IPS DF 19.7 (cell line): ENCODE measurements at places on chromosomes 6 and 20.

- no peak for DNase-seq
Observed at GRCh38 chr20:41408156-41408794, 41.7 kb upstream of the EMILIN3 start.

GRCh38 chr20:4809707-4810106 lies 88.0 kb downstream of the PRND start:
- DNase-seq = no peak

DNA sequence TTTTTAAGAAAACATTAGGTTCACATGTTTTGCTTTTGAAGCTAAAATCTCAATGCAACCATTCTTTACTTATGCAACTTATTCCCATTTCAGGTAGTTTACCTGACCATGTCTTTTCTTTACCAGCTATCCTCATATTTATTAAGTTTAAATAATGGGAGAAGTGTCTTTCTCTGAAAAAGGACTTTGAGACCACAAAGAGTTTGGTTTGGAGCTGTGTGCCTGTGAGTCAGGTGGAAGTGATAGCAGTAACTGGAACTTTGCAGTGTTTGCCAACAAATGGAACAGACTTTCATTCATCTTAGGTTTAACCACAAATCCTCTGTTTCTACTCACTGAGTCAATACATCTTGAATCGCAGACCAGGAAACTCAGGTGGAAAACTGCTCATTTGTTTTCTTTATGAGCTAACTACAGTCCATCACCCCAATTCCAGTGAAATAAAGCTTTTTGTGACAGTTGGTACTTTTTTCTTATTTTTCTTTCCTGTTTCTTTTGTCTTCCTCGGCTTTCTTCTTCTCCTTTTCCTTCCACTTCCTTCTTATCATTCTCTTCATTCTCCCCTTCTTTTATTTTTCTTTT lies 148.3 kb upstream of the RIN2 start:
- DNase-seq = no peak

DNA sequence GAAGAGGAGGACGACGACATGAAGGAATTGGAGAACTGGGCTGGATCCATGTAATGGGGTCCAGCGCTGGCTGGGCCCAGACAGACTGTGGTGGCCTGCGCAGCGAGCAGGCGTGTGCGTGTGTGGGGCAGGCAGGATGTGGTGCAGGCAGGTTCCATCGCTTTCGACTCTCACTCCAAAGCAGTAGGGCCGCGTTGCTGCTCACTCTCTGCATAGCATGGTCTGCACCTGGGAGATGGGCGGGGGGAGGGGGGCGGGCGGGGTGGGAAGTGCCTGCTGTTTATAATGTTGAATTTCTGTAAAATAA lies 42.3 kb downstream of the CHMP4B start:
- no peak for DNase-seq

DNA sequence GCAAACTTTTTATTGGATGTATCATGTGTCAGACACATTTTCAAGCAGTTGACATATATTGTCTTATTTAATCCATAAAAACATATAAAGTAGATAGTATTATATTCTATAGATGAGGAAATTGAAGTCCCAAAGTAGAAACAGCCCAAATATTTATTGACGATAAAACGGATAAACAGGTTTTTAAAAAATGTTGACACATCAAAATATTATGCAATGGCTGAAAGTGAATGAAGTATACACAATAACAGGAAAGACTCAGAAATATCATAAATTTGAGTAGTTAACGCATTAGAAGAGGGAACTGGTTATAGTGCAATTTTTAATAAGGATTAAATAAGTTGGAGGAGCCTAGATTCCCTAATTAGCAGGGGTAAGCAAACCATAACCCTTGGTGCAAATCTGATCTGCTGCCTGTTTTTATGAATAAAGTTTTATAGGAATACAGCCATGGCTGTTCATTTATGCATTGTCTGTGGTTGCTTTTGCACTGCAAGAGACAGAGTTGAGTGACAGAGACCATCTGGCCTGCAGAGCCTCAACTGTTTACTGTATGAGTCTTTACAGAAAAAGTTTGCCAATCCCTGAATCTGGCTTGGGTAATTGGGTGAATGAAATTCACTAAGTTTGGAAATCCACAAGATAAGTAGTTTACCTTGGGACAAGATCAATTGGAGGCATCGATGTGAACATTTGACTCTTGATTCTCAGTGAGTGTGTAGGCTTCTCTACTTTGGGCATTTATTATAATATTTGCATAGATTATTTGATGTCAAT lies 50.6 kb upstream of the EXOC2 start:
- no peak for DNase-seq

DNA sequence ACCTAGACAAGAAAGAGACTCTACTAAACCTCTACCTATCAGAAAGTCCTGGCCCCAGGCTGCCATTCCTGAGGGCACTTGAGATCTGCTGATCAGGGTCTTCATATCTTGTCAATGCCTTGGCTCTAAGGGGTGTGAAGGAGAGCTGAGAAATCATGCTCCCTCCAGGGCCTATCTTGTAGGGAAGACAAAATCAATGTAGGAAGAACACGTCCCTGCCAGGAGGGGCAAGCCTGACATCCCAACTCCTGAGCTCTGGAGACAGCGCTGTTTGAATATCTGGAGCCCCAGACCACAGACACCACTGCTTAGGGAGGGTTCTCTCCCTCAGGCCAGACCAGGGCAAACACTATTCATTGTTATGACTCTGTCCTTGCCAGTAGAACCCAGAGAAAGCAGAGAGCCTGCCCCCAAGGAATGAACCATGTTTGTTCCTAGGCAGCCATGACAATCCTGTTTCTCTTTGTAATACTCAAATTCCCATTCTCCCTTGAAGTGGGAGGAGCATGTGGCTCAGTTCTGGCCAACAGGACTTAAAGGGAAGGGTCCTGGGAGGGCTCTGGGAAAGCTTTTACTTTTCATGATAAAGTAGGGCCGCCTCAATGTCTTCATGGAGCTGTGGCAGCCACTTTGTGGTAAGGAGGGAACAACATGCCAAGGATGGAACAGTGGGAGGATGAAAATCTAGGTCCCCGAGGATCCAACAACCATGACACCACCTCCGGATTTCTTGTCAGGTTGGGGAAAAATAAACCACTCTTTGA lies 1.8 kb upstream of the FASTKD5 start:
- DNase-seq = no peak

DNA sequence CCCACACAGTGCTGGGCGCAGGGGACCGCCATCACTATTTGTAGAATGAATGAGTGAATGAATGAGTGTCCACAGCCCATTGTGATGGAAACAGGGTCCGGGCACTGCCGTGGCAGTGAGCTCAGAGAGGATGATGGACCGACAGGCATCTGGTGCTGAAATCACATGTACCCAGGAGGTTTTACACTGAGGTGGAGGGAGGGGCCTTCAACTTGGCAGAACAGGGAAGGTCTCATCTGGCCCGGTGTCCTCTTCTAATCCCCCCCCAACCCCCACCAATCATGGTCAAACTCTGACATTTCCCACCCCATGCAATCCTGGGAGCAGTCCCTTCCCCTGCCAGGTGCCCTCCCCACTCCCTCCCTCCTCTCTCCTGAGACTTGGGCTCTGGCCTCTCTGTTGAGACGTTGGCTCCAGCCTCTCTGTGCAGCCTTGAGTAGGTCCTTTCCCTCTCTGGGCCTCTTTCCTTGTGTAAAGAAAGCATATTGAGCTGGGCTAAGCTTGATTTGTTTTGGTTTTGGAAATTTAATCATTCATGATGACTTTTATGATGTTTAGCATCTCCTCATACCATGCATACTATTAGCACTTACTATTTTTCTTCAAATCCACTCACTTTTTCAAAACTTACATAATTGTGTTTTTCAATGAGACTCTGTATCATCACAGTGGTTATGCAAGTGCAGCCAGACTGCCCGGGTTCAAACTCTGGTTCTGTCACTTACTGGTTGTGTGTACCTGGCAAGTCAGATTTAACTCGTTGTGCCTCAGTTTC lies 10.8 kb downstream of the KIAA1755 start:
- no peak for DNase-seq

DNA sequence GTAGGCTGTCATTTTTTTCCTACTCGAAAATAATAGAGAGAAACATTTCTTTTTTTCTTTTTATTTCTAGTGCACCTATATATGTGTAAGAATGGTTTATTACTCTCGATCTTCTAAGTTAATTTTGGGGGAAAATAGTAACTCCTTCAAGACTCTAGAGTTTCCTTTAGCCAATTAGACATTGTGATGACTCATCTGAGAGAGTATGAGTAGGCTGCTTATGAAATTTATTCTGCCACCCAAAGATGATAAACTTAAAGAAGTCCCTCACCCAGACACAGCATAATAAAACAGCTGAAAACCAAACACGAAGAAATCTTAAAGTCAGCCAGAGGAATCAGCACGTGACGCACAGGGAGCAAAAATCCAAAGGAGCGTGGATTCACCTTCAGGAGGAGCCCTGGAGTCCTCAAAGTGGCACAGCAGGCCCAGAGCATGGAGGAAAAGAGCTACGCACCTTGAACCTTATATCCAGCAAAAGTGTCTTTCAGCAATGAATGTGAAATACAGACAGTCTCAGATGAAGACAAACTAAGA lies 81.9 kb downstream of the ERMARD start:
- no peak for DNase-seq

- DNase-seq = no peak
Observed at GRCh38 chr20:48102931-48103660, 317.8 kb upstream of the SULF2 start.

GRCh38 chr20:6401893-6402557 lies 279.2 kb upstream of the FERMT1 start:
- no peak for DNase-seq

DNA sequence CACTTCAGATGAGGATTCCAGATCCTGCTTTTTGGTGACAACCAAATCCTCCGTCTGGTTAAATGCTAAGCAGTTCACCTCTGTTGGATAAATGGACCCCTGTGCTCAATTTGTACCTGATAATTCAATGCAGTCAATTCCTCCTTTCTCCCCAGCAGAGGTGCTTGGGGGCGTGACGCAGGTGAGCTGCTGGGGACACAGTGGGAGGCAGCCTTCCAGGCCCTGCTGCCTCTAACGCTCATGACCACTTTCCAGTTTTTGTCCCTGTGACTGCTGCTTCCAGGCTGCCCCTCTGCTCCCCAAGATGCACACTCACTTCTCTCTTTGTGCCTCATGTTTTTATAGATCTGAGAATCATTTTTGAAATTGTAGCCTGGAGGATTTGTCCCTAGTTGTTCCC lies 78.5 kb downstream of the TTLL2 start:
- no peak for DNase-seq

- DNase-seq = no peak
Observed at GRCh38 chr6:16712931-16713484, 48.3 kb downstream of the ATXN1 start.

GRCh38 chr6:24991810-24992467 lies 56.2 kb upstream of the RIPOR2 start:
- DNase-seq = no peak

- DNase-seq = no peak
Observed at GRCh38 chr6:136604328-136604825, 54.2 kb upstream of the MAP7 start.

GRCh38 chr6:166618866-166619761 lies 7.9 kb downstream of the RPS6KA2 start:
- no peak for DNase-seq

DNA sequence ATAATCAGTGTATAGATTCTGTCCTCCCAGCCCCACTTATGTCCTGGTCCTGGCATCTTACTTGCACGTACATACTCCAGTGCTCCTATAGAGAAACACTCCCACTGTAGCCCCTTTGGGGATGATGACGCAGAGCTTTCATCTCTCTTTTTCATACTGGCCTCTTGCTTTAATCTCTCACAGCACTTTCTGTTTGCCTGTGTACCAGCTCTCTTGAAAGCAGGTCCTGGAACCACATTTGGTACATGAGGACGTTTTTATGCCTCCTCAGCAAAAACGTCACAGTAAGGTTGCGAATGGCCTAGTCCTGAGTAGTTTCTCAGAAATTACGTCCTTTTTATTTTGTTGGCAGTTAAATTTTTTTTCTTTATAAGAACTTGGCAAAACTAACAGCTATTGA lies 10.8 kb downstream of the L3MBTL3 start:
- no peak for DNase-seq

DNA sequence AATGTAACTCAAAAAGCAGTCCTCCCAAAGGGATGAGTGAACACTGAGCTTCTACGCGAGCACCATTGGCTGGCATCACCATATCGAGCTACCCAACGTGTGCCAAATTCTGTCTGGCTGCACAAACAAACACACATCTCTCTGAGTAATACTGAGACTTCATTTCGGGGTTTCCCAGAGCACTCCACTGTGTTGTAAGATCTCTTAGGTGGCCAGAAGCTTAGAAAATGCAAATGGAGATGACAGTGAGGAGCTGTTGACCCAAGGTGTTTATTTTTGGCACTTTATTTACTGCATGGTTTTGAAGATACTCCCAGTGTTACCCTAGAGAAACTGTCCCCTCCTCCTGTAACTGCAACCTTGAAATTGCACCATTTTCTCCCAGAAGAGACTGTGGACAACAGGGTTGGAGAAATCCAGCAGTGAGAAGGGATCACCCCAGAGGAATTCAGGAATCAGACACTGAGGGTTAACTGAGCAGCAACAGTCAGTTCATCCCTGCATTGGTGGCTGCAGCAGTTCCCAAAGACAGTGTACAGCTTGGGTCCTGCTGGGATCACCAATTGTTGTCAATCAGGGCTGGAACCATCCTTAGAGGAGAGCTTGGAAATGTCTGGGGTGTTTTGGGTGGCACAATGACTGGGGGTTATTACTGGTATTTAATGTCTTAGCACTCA lies 1.0 kb upstream of the RIPOR2 start:
- DNase-seq = no peak

GRCh38 chr6:148395583-148396101 lies 53.0 kb downstream of the SASH1 start:
- DNase-seq = no peak

DNA sequence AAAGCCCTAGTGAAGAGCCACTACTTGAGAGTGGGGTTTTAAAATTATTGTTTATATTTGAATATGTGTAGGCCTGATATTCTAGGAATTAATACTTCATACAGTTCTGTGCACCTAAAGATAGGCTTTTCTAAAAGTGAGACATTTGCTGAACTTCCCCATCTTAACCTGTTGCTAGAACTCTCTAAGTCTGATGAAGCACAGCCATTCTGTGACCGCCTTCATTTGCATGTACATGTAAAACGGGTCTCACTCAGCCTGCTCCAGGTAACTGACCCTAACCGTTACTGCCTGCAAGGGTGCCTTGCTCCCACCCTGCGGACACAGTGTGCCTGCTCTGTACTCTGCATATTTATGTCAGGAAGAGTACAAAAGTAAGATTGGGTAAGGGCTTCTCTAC lies 44.3 kb upstream of the IRF4 start:
- no peak for DNase-seq

DNA sequence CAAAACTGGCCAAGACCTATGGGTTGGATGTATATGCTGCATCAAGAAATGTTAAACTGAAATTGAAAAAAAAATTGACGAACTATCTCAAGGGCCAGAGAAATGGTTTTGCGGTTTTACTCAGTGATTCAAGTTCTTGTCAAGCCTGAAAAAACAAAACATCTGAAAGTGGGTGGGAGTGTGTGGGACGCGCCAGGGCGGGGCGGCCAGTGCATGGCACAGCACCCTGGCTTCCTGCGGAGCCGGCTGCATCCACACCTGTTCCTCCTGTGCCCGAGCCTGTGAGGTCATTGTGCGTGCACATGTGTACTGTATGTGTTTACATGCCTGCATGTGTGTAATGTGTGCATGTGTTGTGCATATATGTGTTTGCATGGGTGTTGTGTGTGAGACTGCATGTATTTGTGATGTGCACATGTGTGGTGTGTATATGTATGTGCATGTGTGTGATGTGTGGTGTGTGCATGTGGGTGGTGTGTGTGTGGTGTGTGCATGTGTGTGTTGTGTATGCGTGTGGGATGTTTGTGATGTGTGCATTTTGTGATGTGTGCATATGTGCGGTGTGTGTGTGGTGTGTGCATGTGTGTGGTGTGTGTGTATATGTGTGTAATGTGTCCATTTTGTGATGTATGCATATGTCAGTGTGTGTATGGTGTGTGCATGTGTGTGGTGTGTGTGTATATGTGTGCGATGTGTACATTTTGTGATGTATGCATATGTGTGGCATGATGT lies 59.8 kb downstream of the CDH4 start:
- no peak for DNase-seq
